ENCODE measurements at places on chromosomes 16 and 17.

DNA sequence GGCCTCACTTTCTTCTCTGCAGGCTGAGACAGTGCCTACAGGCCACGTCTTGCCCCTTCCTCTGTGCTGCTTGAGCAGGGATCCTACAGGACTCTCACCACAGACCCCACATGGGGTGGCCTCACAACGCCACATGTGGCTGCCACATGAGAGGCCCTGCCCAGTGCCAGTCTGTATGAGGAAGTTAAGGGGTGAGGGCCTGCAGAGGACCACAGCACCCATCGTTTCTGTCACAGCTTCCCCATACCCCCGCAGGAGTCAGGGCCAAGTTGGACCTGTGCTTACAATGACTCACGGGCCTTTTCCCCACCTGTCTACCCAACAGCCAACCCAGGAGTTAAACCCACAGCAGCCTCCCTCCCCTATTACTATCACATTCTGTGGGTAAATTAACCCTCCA, 2.9 kb upstream of the GSDMB start:
- no peak for DNase-seq

DNA sequence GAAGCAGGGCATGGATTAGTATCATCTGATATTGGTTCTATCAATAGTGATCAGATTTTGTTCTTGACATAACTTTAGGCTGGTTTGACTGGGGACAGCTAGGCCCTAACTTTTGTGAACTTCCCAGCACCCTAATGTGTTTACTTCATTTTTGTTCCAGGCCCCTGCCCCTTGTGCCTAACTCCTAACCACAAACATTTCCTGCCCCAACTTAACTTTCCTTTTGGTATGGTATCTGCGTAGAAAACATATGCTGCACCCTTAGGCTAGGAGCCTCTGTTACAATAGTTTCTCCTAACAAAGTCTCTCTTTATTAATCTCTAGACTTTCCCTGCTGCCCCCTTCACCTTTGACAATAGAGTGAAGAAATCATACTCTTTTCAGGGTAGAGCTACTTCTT, 2.5 kb downstream of the ADPRM start:
- no peak for DNase-seq

DNA sequence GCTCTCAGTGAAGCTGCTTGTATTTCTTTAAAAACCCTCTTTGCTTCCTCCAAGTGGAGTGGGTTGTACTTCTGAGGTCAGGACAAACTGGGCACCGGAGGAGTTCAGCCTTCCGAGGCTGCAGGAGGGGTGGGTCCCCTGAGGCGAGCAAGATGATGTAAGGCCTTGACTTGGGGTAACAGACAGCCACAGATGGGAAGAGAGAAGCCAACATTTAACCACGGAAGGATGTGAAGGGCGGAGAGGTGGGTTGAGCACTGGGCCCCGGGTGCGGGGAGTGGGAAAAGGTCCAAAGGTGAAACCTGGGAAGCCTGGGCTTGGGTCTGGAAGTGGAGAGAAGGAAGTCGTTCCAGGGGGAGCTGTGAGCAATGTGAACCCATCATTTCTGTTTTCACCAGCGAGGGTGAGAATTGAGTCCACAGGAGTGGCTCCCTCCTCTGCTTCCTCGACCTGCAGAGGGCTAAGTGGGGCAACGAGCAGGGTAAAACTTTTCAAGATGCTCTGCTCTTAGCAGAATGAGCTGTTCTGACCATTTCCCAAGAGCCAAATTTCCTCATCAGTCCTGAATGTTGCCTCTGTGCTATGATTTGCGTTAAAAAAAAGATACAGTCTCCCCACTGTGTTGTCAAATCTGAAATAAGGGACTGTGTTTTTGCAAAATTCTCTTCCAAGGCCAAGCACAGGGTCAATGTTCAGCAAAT, 137.7 kb upstream of the CRHR1 start:
- no peak for DNase-seq

DNA sequence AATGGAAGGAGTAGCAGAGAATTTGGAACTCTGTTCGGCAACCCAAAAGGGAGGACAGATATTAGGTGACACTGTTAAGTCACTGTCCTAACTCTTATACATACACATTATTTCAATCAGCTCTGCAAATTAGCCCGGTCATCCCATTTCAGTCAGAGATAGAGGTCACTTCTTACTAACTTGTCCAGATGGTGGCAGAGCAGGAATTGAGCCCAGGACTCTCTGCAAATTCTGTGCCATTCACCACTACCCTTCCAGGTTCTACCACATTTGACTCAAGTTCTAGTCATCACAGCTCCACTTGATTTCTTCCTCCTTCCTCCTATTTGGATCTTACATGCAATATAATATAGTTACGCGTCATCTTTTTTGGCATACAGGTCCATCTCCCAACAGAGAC, 35.9 kb upstream of the NUDT7 start:
- no peak for DNase-seq

GRCh38 chr16:67542464-67542863, 13.8 kb downstream of the RIPOR1 start:
- peak; percentile 61 for DNase-seq

- no peak for DNase-seq
Measured at GRCh38 chr16:1019231-1020090, 37.9 kb downstream of the SOX8 start.

- peak; percentile 7 for DNase-seq
Measured at GRCh38 chr17:48131216-48131824, 23.8 kb downstream of the SNX11 start.

GRCh38 chr16:48184681-48185080, 28.9 kb upstream of the ABCC12 start:
- DNase-seq = no peak

DNA sequence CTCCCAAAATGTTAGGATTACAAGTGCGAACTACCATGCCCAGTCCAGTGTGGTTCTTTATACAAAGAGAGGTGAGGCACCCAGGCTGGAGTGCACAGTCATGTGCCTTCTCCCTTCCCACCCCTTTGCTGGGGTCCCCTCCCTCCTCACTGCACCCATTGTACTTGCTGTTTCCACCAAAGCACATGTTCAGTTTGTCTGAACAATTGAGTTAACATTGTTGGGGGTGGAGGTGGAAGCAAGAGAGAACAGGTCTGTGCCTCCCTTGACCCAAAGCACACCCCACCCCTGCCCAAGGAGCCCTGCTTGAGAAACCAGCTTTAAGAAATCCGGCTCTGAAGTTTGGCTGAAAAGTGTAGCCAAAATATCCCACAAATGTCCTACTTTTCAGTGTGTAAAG, 142.3 kb upstream of the CDH5 start:
- no peak for DNase-seq

DNA sequence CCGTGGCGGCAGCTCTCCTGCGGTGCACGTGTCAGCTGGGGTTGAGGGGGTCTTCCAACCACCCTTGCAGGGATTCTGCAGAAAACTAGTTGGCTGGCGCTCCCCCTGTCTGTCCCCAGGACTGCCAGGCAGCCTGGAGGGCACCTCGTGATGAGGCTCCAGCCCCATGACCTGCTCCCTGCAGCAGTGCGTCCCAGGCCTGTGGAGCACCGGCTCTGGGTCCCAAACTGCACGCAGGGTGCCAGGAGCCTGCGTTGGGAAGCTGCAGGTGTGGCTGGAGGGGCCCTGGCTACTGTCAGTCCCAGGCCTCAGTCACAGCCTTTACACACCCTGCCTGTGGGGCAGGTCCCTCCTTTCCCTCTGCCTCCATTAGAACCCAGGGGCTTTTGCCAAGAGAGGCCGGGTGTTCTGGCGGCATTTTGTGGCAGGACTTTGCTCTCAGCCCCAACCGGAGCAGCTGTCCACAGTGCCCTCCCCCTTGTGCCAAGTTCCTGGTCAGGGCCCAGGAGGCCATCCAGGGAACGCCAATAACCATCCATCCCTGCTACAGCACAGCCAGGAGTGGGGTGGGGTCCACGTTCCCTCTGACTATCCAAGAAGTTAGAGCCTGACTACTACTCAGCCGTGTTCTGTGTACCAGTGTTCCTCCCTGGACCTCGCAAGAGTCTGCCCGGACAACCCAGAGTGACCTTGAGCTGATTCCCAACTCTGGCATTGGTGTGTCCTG, 9.2 kb downstream of the CHMP6 start:
- no peak for DNase-seq

GRCh38 chr16:14530046-14530445, 100.0 kb downstream of the PARN start:
- no peak for DNase-seq

DNA sequence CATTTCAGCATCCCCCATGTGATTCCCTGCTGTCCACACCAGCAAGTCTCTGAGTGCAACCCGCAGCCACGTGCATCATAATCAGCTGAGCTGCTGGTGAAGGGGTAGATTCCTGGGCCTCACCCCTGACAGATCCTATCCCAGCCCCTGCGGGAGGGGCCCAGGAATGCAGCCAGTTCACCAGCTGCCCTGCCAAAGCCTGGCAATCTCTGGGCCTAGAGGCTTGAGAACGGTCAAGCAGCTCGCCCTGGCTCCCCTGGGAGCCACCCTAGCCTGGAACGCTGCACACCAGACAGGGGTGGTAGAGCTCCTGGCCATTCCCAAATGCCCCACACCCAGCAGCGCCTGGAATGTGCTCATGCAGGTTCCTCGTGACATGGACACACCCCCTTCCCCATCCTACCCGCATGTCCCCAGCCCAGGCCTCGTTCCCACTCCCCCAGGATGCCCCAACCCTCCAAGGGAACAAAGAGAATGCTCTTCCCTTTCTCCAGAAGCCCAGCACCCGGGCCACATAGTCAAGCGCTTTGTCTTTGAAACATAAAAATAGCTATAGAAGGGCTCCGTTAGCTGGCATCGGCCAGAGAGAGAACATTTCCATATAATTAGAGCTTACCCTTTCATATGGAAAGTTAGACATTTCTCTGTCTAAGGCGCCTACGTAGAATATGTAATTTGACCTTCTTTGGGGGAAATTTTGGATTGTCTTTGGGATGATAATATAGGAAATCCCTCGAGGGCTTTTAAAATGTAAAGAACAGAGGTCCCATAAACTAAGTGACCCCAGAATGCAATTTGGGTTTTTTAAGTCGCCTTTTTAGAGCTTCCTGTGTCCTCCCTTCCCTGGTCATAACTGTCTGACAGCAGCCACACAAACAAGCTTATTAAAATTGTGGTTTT, 3.4 kb downstream of the CEP295NL start:
- no peak for DNase-seq

DNA sequence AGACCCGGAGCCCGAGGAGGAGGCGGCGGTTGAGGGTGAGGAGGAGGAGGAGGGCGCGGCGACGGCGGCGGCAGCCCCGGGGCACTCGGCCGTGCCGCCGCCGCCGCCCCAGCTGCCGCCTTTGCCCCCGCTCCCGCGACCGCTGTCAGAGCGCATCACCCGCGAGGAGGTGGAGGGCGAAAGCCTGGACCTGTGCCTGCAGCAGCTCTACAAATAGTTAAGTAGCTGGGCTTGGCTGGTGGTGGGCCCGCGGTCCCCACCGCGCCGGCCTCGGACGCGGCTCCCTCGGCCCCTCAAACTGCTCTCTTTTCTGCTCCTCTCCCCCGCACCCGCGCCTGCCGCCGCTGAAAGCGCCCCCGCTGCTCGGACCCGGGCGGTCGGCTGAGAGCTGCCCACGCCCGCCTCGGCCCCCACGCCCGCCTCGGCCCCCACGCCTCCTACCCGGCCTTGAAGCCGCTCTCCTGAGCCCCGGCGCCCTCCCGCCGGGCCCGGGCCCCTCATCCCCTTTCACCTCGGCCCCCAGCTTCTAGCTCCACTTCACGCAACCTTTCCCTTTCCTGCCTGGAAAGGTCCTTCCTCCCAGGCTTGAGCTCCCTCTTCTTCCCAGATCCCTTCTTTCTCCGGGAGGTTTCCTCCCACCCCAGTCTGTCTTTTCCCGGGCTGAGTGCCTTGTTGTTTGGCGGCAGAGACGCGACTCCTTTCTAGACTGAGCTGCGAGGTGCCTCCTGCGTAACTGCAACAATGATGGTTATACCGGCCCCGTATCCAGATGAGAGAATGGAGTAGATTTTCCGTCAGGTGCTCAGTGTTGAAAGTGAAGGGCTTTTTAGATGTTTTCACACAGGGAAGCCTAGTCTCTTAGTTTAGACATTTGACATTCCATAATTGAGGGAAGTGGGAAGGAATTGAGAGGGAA, 850 bp downstream of the PPM1E start:
- no peak for DNase-seq

- DNase-seq = peak; percentile 44
Measured at GRCh38 chr16:3022208-3022683, 1.5 kb downstream of the HCFC1R1 start.

DNA sequence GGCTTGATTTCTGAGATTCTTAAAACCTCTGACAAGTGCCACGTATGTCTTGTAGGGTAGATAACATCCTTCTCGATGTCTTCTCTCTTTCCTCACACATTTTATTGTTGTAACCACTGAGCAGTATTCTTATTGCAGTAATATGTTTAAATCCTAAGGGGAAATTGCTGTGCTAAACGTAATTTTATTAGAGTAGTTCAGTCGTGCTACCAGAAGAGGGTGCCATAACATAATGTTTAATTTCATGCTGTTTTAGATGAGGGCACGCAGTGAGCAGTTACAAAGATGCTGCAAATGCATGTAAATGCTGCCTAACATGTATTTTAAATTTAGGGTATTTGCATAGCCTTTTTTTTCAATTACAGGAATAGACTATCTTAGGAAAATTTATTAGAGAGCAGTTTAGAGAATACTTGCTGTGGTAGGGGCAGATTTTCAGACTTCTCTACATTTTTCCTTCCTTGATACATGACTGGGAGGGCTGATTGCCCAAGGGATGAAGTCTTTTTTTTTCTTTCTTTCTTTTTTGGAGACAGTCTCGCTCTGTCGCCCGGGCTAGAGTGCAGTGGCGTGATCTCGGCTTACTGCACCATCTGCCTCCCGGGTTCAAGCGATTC, 51.7 kb downstream of the GAN start:
- DNase-seq = no peak

DNA sequence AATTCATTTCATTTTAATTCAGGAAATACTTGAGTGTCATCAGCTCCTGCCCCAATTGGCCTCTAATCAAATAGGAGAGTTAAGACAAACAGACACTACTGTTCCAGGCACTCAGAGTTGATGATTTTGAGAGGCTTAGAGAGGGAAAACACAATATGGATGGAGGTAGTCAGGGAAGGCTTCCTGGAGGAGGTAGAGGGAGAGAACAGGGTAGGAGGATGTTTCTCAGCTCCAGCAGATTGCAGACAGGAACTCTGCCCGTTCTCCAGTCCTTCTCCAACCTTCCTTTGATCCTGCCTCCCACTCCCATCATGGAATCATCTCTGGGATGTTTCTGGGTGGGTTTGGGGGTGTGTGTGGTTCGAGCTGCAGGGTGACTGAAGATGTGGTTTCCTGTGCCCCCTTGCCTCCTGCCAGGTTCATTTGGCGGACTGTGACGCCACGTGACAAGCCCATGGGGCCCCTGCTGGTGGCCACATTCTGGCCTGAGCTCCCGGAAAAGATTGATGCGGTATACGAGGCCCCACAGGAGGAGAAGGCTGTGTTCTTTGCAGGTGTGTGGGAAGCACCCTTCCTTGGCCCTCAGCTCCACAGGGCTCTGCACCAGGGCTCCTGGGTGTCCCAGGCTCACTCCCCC, 12.2 kb upstream of the LPCAT2 start:
- DNase-seq = no peak

GRCh38 chr16:75552951-75553350, 3.1 kb downstream of the TMEM231 start:
- DNase-seq = no peak

GRCh38 chr17:19421926-19422325, 10.9 kb downstream of the RNF112 start:
- DNase-seq = no peak

- no peak for DNase-seq
Measured at GRCh38 chr17:75526555-75527270, 1.2 kb downstream of the LLGL2 start.
